A172 (cell line): ENCODE measurements at places on chromosomes 6 and 20. TPM values are rescaled to one million over a fixed set of nuclear protein-coding genes. Genes with fewer than 3 reads are reported as not detected.

CDS2 gene
- 21.9 and 35.8 TPM in 2 replicates for total RNA-seq

HEBP2 gene
- 33.4 and 46.5 TPM in 2 replicates for total RNA-seq

MEP1A gene
- not detected in 2 replicates for total RNA-seq

IL17A gene
- not detected in 2 replicates for total RNA-seq
